Psoas muscle (tissue), 8 donors: ENCODE measurements at places on chromosomes 5 and 9. TPM values are rescaled to one million over a fixed set of nuclear protein-coding genes. Genes with fewer than 3 reads are reported as not detected.

DNA sequence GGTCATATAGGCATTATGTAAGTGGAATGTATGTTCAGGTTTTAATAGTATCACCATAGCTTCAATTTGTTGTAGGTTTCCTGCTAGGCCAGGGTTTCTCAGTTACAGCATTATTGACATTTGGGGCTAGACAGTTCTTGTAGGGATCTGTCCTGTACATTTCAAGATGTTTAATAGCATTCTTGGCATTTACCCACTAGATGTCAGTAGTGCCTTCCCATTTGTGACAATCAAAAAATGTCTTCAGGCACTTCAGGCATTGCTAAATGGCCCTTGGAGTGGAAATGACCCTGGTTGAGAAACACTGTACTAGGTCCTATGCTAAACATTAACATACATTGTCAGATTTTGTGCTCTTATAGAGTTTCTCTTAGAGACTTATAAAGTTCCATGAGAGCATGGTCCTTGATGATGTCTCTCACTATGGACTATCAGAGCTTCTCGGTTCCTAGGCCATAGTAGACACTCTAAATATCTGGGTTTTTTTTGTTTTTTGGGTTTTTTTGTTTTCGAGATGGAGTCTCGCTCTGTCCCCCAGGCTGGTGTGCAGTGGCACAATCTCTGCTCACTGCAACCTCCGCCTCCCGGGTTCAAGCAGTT lies 1.4 kb downstream of the KIF20A start:
- H3K4me1 ChIP-seq, result peaks cover 12% of the 10 kb centered on the region
- H3K27me3 ChIP-seq, result no peaks in the 10 kb centered on the region
- peaks cover 36% of the 10 kb centered on the region for H3K36me3 ChIP-seq

DNA sequence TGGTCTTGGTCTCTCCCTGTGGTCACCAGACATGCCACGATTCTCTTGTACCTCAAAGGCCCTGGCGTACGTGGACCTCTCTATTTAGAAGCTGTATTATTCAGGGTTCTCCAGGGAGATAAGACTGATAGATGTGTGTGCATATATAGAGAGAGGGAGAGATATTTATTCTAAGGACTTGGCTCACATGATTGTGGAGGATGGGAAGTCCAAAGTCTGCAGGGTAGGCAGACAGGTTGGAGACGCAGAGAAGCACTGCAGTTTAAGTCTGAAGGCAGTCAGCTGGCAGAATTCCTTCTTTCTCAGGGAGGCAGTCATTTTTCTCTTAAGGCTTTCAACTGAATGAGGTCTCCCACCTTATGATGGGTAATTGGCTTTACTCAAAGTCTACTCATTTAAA lies 16.3 kb downstream of the C9orf57 start:
- no peak for DNase-seq
- H3K27me3 ChIP-seq, result no peaks in the 10 kb centered on the region
- H3K4me1 ChIP-seq, result peaks cover 1% of the 10 kb centered on the region
- H3K27ac ChIP-seq, result no peak overlapping the region
- no peak overlapping the region for H3K4me3 ChIP-seq

GRCh38 chr5:81779916-81780266 lies 29.0 kb upstream of the SSBP2 start:
- peaks cover 13% of the 10 kb centered on the region for H3K4me1 ChIP-seq
- no peaks in the 10 kb centered on the region for H3K36me3 ChIP-seq
- no peak overlapping the region for H3K4me3 ChIP-seq
- no peaks in the 10 kb centered on the region for H3K27me3 ChIP-seq
- H3K27ac ChIP-seq, result peak overlapping the region; percentile 64
- no peak for DNase-seq

The PCA3 gene
- 0.04 TPM for polyA plus RNA-seq

DNA sequence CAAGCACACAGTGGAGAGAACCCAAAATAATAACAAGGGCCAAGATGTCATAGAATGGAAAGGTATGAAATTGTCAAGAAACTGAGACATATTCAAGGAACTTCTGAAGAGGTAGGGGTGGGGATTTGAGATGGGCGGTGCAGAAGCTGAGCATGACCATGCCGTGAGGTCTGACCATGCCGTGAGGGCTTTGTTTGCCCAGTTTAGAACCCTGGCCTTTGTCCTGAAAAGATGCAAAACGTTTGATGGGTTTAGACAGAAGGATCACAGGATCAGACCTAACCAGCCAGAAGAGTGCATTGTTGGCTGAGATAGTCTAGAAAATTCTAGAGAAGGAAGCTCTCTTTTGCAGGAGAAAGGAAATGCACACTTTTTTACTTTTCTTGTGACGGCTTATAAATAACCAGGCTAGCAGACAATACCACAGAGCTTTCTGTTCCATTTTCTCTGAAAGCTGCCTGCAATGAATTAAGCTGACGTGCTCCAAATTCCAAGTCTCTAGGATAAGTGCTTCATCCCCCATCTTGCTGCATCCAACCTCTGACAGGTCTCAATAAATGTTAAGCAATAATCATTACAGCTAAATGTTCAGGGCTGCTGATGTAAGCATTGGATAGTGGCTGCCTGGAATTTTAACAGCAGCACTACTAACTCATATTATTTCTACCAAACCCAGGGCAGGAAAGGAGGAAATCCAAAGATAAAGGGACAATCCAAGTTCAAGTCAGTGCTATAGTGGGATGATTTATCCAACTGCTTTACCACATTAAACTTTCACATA lies 110.9 kb upstream of the IL6ST start:
- no peaks in the 10 kb centered on the region for H3K4me1 ChIP-seq
- DNase-seq, result no peak
- H3K36me3 ChIP-seq, result no peaks in the 10 kb centered on the region
- H3K4me3 ChIP-seq, result no peak overlapping the region
- H3K27ac ChIP-seq, result no peak overlapping the region

DNA sequence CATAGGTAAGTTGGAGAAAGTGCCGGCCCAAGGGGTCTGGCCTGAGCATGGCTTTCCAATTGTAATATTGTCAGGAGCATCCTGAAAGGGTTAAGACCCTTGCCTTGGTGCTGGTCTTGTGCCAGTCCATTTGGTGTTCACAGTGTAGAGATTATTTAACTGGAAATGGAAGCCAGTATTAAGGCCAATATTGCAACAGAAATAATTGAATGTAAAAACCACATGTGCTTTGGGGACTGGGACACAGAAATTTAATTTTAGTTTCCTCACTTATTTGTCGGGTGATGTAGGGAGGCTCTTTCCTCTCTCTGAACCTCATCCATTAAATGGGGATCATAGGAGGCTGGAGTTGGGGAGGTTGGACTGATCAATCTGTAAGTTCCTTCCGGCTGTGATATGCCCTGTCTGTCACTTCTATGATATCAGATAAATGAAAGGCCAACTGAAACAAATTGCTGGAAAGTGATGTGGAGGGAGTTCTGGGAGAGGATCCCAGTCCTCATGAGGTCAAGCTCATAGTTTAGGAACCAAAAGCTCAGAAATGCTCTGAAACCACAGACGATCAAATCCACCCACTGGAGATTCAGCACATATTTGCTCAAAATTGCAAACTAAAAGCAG lies 54.8 kb upstream of the COL15A1 start:
- H3K27me3 ChIP-seq, result no peaks in the 10 kb centered on the region
- peaks cover 10% of the 10 kb centered on the region for H3K4me1 ChIP-seq
- no peaks in the 10 kb centered on the region for H3K36me3 ChIP-seq
- no peak overlapping the region for H3K4me3 ChIP-seq

The AMBP gene
- not detected for polyA plus RNA-seq

DNA sequence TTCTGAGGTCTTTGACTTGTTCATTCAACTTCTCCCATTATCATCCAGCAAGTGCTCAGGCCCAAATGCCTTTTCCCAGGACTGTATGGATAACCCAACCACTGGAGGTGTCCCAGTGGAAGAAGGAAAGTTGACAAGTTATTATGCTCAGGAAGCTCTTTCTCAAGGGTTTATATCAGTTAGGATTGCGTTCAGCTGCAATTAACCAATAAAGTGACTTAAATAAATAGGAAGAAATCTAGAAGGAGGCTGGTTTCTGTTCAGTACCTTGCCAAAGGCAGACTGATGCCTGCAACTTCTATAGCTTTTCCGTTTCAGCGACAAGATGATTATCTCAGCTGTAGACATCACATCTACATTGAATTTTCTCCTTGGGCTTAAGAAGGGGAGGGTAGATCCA lies 52.1 kb downstream of the ENC1 start:
- no peaks in the 10 kb centered on the region for H3K27me3 ChIP-seq
- DNase-seq, result no peak
- H3K4me3 ChIP-seq, result no peak overlapping the region
- H3K36me3 ChIP-seq, result no peaks in the 10 kb centered on the region
- H3K4me1 ChIP-seq, result no peaks in the 10 kb centered on the region

The FOXD4L6 gene
- polyA plus RNA-seq, result not detected

- no peak overlapping the region for H3K4me3 ChIP-seq
- no peak overlapping the region for H3K27ac ChIP-seq
- no peak for DNase-seq
- peaks cover 5% of the 10 kb centered on the region for H3K4me1 ChIP-seq
- H3K36me3 ChIP-seq, result no peaks in the 10 kb centered on the region
These were observed 63.3 kb downstream of the CARTPT start for GRCh38 chr5:71782393-71782770.

DNA sequence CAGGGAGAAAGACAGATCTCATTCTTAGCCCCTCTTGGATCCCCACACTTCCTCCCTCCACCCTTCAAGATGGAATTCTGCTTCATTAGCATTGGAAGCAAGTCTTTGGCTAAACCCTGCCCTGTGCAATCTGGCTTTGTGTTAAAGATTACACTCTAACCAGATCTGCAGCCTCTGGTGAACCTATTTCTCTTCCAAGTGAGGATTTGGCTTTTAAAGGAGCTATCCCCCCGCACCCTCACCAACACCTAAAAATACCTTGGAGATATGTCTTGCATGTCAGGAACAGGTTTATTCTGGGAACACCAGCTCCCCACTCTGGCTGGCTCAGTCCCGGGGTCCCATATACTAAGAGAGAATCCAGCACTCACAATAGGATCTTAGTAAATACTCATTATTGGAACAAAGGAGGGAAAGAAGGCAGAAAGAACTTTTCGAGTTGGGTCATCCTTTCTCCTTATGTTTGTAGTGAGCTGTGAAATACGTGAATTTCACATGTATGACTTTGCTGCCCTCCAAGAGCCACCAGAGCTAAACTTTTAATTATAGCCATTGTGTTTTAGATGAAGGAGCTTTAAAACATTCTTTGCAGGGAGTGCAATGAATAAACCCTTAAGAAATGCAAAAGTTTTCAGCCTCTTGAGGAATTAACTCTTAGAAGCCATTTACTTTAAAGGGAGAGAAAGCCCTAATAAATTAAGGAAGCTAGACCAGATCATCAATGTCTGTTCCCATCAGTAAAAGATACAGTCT lies 53.7 kb upstream of the HRH2 start:
- no peaks in the 10 kb centered on the region for H3K4me1 ChIP-seq
- H3K36me3 ChIP-seq, result no peaks in the 10 kb centered on the region
- H3K27ac ChIP-seq, result no peak overlapping the region
- H3K4me3 ChIP-seq, result no peak overlapping the region
- peaks cover 4% of the 10 kb centered on the region for H3K27me3 ChIP-seq
